ENCODE measurements at places on chromosomes 6 and 20.
A peak's percentile ranks its signal among the peaks of the same experiment; 100 is the strongest.

- DNase-seq, result no peak
Measured at GRCh38 chr6:50442531-50443040, 270.7 kb upstream of the TFAP2D start.

DNA sequence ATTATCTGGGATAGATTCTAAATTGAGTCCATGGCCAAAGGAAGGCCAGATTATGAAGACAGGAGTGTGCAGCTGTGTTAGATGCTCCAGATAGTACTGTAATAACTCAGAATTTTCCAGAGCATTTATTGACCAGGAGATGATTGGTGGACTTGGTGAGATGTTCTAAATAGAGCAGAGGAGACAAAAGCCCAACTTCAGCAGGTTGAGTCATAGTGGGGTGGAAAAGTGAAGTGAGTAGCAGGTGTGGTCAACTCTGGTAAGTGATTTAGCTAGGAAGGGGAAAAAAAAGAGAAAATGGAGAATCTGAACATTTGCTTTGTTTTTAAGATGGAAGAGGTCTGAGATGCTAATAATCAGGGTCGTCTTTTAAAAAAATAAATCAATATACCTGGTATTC lies 227.4 kb downstream of the TMEM200A start:
- DNase-seq, result no peak

DNA sequence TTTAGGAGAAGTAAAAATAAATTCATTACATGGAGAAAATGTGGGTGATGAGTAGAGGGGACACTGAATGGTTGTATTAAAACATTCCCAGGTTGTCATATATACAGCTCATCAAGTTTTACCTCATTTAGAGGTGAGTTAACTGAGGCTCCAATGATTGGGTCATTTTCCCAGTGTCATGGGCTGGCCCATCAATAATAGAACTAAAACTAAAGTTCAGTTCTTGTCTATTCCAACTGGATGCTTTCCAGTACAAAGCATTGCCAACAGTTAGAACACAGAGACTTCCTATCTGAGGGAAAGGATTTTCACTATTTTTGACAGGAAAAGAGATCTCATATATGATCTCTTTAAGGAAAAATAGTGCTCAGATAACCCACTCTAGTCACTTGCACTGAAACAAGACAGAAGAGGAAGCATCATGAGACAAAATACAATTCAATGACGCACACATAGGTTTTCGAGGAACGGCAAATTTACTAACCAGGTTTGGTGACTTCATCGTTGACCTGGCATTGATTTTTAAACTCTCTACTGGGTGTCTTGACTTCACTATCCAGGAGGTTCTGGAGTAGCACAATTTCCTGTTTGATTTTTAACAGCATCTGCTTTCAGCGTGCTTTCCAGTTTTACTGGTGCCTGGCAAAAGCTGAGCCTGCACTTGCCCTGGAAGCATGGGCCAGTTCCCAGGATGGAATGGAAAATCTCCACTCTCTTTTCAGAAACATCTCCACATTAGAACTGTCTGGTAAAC lies 195.5 kb upstream of the FBXL4 start:
- DNase-seq, result no peak

DNA sequence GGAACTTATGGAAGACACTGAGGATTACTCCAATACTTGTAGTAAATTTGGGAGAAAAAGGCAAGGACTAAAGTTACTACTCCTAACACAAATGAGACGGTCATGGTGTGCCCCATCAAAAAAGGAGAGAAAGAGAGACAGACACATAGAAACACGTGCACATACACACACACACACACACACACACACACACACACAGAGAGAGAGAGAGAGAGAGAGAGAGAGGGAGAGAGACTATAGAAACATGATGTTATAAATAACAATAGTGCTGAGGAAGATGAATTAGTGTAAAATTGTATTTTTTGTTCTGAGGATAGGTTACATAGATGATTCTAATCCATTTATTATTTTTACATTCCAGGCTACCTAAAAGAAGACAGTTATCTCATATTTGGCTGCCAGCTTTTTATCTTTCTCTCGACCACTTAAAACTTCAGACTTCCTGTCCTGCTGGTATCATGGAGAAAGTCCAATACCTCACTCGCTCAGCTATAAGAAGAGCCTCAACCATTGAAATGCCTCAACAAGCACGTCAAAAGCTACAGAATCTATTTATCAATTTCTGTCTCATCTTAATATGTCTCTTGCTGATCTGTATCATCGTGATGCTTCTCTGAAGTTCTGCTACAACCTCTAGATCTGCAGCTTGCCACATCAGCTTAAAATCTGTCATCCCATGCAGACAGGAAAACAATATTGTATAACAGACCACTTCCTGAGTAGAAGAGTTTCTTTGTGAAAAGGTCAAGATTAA lies 10.5 kb downstream of the PLN start:
- DNase-seq, result no peak

DNA sequence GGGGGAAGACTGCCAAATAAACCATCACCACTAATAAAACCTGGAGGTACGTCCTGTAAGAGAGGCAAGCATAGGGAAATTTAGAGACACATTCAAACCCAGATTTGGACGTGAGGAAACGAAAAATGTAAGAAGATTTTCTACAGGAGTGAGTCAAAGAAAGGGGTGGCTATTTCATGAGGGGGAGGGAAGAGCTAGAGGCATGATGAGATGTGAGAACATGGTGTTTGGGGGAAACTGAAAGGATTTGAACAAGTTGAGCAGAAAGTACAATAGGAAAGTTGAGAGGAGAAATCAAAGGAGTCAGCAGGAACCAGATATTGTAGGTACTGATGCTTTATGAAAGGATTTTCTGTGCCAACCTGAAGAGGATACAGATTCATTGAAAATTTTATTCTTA lies 179.1 kb upstream of the HS3ST5 start:
- no peak for DNase-seq

DNA sequence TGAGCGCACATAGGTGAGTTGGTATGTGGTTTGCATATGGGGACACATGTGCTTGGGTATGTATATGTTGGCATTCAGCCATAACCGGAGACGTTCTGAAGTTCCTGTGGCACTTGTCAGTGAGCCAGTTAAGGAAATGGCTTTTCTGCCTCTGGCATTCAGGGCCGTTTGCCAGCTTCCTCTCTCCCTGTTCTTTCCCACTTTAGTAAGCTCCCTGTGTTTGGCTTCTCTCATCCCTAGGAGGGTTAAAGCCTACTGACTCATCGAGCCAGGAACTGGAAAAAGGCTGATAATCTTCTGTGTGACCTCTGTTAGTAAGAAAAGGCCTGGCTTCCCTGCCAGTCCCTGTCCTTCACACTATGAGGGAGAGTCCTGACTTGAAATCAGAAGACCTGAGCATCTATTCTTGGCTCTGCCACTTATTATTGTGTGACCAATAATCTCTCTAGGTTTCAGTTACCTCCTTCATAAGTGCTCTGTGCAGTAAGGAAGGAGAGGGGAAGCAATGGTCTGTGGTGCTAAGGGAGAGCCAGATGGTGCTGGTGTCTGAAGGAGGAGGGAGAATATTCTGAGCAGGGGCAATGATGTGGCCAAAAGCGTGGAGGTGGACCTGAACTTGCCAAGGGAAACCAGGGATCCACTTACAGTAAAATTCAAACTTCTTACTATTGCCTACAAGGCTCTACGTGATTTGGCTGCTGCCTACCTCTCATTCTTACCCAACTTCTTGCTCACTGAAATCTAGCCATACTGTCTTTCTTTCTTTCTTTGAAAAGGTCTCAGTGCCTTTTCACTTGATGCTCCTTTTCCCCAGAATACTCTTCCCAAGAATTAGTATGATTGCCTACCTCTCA lies 31.4 kb downstream of the ACSS2 start:
- peak; percentile 13 for DNase-seq

DNA sequence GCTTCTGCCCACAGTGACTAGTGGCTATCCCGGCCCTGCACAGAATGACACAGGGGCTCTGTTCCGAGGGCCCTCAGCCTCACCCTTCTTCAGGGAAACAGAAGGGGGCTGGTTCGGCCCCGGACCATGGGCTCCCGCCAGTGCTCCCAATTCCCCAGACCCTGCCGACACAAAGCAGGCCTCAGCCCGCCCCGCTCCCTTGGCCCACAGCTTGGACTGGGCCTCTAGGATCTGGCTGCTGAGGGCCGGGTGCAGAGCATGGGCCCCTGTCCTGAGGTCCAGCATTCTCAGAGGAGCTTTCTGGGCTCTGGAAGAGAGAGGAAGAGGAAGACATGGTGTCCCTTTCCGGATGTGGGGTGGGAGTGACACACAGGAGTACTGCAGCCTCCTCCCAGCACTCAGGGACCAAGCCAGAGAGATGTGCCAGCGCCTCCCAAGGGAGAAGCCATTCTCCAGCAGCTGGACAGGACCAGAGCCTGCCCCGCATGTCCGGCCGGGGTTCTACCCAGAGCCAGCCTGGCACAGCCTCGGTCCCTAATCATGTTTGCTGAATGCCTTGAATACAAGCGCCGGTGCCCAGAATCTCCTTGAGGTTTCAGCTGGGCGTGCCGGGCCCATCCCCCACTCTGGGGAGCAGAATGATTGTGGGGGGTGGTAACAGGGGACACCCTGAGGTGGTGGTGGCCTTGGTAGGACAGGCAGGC lies 23.9 kb downstream of the C20orf203 start:
- no peak for DNase-seq

DNA sequence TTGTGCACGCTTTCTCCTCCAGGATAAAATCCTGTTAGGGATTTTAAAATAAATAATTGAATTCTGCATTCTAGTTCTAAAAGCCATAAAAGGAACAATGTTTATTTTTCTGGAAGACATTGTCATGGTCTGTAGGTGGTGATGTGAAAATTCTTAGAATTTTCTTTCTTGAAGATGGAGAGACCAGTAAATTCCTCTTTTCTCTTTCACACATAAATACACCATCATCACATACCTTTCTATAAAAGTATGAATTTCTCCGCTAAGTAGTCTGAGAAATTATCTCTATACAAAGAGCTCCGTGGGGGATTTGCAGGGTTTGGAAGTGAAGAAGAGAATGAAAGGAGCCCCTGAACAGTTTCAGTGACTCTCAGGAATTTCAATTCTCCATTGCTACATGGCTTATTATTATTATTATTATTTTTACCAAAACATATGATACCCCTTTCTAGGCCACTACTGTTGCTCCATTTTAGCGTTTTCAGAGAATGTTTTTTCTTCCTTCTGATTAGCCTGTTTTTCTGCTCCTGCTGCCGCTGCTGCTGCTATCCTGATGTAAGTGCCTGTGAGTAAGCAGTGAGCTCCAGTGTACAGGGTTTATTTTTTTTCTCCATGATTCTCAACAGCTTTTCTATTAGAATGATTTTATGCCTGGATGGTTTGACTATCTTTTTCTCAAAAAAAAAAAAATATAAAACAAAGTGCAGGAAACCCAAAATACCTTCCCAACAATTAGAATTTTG lies 145.8 kb downstream of the SAMD5 start:
- no peak for DNase-seq

DNA sequence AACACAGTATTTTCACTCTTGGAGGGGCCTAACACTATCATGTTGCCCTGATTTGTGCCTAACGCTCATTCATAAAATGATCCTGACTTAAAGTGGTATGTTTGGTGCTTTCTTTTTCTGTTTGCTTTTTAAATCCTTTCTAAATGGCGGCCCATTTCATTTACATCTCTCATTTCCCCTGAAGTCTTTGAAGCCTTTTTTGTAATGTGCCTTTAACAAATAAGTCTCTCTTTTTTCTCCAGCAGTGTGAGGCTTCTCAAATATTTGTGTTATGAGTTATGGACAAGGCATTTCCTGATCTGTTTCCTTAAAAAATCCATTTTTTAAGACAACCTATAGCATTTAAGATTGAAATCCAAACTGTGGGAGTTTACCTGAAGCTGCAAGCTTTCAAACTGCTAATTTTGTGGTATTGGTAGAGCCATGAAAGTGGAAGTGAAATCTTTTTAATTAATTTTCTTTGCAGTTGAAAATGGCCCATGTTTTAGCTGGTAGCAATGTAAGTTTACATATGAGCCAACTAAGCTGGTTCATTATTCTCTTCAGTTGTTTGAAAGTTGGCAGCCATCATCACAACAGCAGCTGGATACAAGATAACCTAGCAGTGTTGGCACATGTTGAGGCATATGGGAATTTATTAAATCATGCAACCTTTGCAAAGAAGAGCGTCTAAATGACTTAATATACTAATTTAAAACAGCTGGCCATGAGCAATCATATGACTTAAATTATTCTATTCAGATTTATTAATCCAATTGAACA lies 469.7 kb downstream of the CDKAL1 start:
- peak; percentile 92 for DNase-seq

GRCh38 chr6:105608711-105609374 lies 206.0 kb upstream of the PREP start:
- DNase-seq, result no peak

DNA sequence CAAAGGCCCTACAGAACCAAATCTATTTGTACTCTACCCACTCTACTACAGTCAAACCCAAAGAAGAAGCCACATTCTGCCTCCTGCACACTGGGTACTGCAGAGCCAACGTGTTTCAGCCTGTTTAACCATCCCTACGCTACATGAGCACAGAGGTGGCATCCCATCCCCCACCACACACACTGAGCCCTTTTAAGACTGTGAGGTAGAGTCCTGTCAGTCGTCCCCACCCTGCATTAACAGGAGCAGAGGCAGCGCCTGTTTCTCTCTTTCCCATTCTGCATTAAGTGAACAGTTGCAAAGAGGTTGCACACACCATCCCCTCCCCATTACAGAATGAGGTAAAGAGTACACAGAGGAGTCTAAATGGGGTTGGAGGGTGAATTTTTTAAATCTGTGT lies 5.2 kb upstream of the RSPH4A start:
- no peak for DNase-seq

DNA sequence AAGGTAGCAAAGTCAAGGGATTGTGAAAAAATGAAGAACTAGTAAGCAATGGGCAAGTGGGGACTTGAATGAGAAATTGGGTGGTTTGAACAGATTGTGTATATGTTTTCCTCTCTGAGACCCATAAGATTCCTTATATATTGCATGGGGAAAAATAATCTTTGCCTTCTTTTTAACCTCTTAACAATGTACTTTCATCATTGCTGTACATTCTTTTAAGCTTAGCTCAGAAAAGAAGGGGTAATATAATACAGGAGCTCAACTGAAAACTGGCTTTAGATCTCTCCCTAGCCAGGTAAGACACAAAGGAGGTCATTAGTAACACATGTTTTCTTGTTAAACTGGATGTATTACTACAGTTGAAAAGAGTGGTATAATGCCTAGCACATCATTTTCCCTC lies 287.2 kb downstream of the RNF144B start:
- no peak for DNase-seq

- DNase-seq, result no peak
Measured at GRCh38 chr20:41007481-41007880, 21.1 kb upstream of the TOP1 start.

GRCh38 chr6:13288481-13288880 lies 39.9 kb downstream of the TBC1D7 start:
- no peak for DNase-seq

- peak; percentile 78 for DNase-seq
Measured at GRCh38 chr20:49888212-49889000, 26.9 kb downstream of the SPATA2 start.
